T-helper 9 cell (primary cell): ENCODE measurements at places on chromosomes 5 and 9.

DNA sequence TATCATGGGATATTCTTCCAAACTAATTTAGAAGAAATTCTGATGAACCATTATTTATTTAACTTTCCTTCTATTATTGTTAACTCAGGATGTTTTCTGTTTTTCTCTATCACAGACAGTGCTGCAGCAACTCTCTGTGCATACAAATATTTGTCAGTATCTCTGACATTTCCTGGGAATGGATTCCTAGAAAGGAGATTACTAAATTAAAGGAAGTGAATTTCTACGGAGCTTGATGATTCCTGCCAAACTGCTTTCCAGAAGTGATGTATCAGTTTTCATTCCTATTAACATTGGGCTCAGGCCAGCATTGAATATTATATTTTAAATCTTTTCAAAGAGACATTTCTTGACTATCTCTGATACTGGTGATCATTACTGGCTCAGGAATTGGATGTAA is 26.0 kb upstream of the MAST4 start:
- DNase-seq, result no peak

- no peak for DNase-seq
Measured at GRCh38 chr9:20373263-20373662, 249.0 kb downstream of the MLLT3 start.

DNA sequence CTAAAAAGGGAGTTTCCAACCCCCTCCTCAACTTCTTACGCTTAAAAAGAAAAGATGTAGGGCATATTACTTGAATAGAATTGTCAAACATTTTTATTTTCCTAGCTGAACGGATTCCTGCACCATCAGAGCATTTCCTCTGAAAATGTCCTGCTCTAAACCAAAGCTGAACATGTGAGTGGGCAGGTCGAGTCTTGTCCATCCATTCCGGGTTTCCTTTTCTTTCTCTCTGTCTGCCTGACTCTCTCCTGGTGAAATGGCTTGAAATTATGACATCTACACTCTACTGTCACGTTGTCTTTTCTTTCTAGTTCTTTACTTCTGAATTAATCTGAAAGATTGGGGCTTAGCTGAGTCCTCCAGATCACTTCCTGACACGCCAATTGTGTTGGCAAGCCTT is 39.2 kb upstream of the PTPN3 start:
- no peak for DNase-seq

GRCh38 chr5:16736158-16736995 is 119.6 kb upstream of the RETREG1 start:
- no peak for DNase-seq

DNA sequence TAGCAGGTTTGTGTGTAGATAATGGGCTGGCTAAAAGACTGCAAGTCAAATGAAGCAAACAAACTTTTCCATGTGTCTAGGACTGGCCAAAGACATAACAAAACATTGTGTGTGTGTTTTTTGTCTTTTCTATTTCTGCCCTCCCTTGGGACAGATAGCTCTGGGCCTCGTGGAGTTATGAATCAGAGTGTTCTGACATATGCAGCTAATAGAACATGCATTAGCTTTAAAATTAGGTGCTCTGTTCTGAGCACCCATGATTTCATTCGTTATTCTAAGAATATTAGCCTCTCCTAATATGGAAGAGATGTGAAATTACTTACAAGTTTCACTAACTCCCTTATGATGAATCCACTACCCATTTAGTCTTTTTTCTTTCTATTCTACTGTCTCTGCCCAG is 367.3 kb upstream of the PAPPA start:
- no peak for DNase-seq

DNA sequence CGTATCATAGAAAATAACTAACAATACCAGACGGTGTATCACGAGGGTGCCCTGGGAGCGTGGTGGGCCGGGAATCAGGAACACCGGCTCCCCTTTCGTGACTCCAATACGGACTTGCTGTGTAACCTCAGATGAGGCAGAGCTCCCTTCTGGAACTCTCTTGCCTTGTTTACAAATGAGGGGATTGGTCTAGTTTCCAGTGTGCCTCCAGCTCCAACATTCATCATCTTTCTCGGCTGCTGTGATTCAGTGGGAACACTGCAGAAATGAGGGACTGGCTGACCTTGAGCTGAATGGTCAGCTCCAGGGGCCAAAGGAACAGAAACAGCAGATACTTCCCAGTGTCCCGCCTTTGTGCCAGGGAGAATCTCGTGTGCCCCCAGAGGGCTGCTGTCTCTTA is 22.6 kb upstream of the TGFBI start:
- no peak for DNase-seq
